Subcutaneous preadipocyte (primary cell): ENCODE measurements at places on chromosomes 5 and 9. TPM values are rescaled to one million over a fixed set of nuclear protein-coding genes. Genes with fewer than 3 reads are reported as not detected.

The INSL6 gene
- not detected in 2 replicates for total RNA-seq

The ANKRD34B gene
- total RNA-seq = not detected in 2 replicates

The SPIN1 gene
- 44.1 and 50.4 TPM in 2 replicates for total RNA-seq

The AHRR gene
- total RNA-seq = 21.3 and 26.4 TPM in 2 replicates

The GPR21 gene
- total RNA-seq = 0.73 and 2.2 TPM in 2 replicates
